ENCODE measurements at places on chromosomes 5 and 9.

GRCh38 chr9:69104830-69105527 lies 69.1 kb upstream of the TJP2 start:
- DNase-seq, result no peak

DNA sequence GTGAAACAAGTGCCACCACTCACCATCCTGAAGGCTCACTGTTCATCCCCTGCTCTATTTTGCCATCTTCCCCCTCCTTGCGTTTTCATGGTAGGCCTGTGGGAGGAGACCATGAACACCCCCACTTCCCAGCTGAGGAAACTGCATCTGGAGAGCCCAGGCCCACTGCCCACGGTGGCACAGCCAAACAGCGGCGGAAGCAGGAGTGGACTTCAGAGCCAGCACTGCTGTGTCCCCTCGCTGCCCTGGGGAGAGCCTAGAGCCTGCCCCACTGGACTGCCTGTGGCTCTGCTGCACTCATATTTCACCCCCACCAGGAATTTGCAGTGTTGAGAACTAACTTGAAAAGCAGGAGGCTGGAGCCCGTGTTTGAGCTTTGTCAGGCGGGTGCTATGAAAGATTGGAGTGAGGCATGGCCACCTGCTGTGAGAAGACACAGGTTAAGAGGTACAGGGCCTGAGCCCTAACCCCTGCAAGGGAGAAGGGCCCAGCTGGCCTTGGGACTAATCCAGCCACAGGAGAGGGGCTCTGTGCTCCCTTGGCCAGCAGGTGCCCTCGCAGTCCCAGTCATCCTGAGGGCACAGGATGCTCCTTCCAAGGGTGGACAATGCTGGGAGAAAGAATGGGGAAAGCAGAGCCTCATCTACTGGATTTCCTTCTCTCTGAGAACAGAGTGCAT lies 79.0 kb downstream of the MACROH2A1 start:
- DNase-seq, result no peak

GRCh38 chr9:84261070-84261746 lies 79.3 kb downstream of the SLC28A3 start:
- peak; percentile 61 for DNase-seq

- no peak for DNase-seq
Observed at GRCh38 chr5:122412966-122413365, 100.9 kb downstream of the SNCAIP start.

- DNase-seq, result peak; percentile 84
Observed at GRCh38 chr5:134525683-134526482, 413 bp downstream of the JADE2 start.

DNA sequence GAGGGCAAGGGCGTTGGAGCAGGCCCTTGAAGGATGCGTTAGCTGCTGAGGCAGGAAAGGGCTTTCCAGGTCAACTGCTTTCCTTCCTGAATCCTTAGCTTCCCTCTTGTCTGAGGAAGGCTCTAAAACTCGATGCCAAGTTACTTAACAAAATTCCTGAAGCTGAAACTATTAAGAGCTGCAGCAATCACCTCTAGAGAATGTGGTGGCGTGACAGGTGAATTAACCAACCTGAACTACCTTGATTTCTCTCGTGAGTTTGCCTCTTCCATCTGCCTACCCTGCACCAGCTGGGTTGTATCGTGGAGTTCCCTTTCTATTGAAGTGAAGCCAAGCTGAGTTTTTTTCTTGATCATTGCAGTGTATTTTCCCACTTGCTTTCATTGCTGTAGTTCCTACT lies 96.1 kb downstream of the PDE8B start:
- no peak for DNase-seq

DNA sequence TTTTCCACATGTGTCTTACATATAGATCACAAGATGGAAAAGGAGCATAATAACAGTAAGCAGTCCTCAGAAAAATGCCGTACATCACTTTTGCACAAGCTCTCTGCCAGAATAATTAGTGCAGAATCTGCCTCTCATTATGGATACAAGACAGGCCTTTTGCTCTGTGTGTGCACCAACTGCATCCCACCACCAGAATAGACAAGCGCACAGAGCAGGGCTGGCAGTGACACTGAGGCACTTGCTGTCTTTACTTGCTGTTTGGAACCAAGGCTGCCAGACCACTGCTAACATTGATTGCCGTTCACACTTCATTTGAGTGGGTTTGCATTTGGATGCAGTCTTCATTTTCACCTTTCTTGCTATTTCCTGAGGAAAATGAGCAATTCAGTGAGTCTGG lies 741.3 kb downstream of the TLE1 start:
- DNase-seq, result no peak

DNA sequence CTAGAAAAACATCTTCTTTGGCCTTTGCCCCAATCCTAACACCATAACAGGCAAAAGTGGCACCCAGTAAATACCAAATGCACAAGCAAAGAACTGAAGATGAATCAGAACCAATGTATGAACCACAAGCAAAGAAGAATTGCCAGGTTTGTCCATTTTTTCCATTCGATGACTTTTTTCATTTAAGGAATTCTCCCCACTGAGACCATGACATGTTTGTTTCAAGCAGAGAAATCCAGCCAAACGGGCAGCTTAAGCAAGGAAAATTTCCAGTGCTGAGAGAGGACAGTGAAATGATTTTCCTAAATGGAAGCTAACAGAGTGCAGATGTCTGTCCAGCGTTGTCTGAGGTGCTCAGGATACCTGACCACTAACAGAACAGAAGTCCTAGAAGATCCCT lies 203.7 kb downstream of the ADAMTS12 start:
- DNase-seq, result no peak

- DNase-seq, result no peak
Observed at GRCh38 chr5:68318955-68319705, 103.6 kb downstream of the PIK3R1 start.

- DNase-seq, result no peak
Observed at GRCh38 chr9:105238302-105238701, 6.1 kb upstream of the SLC44A1 start.

DNA sequence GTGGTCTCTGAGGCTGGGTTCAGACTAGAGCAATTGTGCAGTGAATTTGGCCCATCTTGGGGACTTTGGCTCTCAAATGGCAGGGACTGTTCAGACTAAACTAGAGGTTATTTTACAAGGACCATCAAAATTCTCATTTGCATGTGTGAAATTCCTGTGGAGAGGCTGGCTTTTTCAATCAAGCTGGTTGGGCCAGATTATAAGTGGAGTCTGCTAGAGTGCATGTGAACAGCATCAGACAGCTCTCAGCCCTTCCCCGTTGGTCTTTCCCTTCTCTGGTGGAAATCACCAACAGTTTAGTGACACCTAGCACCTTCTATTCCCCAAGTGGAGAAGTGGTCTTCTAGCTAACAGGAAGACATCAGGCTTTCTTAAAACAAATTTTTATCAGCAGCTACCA lies 301.3 kb downstream of the CWC27 start:
- DNase-seq, result no peak

GRCh38 chr5:137743031-137743640 lies 7.2 kb upstream of the KLHL3 start:
- DNase-seq, result peak; percentile 90

- no peak for DNase-seq
Observed at GRCh38 chr5:134492568-134492967, 32.9 kb upstream of the JADE2 start.

DNA sequence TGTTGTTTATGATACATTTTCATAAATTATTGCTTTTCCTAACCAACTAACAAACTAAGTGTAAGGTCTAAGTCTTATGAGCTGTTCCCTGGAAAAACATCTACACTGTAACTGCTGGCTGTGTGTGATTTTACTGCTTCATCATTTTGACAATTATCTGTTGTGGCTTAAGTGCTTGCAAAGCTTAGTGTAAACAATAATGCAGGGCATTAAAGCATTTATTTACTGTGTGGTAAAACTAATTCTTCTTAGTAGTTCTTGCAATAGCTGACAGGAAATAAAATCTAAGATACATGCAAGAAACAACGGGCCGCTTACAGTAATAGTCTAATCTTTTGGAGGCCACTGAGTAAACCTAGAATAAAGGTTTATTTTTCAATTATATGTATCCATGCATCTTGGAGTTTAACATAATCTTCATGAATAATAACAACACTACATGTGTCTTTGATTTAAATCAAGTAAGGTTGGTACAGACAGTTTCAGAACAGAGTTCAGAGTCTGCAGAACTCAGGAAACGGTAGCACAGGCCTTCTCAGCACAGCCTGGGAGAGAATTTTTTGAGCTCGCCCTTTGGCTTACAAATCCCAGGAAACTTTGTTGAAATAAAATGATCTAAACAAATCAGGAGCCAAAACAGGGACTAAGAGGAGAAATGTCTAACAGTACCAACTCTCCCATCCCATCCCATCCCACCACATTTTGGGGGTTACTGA lies 473.1 kb downstream of the NR2F1-AS1 start:
- DNase-seq, result no peak

GRCh38 chr5:125043781-125044391 lies 297.4 kb upstream of the ZNF608 start:
- no peak for DNase-seq

- DNase-seq, result no peak
Observed at GRCh38 chr9:12739014-12739652, 35.7 kb upstream of the LURAP1L start.

- DNase-seq, result no peak
Observed at GRCh38 chr5:29157975-29158374, 2035.5 kb upstream of the CDH6 start.

Data from NAMALWA (cell line).